ENCODE measurements at places on chromosomes 6 and 20.

GRCh38 chr20:50913690-50914375 lies 17.4 kb downstream of the ADNP start:
- DNase-seq = no peak

- DNase-seq = no peak
These were observed 11.6 kb downstream of the PLN start for GRCh38 chr6:118559659-118560058.

DNA sequence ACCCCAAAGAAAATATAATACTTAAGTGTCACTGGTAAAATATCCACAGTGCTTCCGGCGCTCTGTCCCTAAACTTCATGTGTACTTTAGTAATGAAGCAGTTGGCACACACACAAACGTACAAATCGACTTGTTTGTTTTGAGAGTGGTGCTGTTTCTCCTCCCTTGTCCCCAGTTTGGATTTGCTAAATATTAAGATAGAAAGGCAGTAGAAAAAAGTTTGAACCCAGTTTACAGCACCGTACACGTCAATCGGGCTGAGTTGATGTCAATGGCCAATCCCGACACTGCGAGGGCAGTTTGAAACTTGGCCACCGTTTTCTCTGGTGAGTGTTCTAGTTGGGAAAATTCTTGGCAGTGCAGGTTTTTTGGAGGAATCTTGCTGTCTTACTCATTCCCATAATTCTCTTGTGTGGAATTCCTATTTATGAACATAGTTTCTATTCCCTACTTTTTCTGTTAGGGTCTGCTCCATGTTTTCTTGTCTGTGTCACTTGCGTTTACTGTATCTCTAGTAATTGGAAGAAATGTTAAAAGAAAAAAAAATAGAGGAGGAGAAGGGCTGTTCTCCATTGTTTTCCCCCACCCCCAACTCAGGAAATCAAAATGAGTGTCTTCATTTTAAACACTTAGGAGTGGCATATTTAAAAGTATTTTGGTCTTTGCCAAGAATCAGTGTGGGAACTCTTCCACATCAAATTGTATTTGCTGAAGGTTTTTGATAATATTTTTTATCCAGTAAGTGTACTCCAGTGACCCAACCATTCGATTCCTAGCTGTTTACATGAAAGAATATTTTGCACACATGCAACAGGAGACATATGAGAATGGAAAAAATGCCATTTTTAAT lies 72.3 kb downstream of the OR2B2 start:
- no peak for DNase-seq

GRCh38 chr6:132818404-132819359 lies 4.3 kb downstream of the RPS12 start:
- DNase-seq = no peak

GRCh38 chr6:166950443-166950821 lies 5.9 kb downstream of the RNASET2 start:
- no peak for DNase-seq

DNA sequence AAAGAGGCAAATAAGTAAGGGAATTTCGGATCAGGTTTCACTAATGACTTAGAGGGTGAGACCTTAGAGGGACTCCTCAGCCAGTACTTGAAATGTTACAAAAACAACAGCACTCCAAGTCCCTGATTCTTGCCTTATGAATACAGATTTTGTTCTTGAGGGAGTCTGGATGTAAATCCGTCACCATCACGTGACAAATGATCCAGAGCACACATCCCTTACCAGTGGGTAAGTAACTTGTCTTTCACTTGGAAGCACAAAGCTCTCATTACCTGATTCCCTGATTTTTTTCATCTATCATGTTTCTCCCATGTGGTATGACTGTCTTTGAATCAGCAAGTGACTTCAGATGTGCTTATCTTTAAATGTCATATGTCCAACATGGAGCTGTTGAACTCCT lies 595.3 kb upstream of the POU3F2 start:
- DNase-seq = no peak

- no peak for DNase-seq
These were observed 27.1 kb upstream of the ZNF318 start for GRCh38 chr6:43396408-43397149.

DNA sequence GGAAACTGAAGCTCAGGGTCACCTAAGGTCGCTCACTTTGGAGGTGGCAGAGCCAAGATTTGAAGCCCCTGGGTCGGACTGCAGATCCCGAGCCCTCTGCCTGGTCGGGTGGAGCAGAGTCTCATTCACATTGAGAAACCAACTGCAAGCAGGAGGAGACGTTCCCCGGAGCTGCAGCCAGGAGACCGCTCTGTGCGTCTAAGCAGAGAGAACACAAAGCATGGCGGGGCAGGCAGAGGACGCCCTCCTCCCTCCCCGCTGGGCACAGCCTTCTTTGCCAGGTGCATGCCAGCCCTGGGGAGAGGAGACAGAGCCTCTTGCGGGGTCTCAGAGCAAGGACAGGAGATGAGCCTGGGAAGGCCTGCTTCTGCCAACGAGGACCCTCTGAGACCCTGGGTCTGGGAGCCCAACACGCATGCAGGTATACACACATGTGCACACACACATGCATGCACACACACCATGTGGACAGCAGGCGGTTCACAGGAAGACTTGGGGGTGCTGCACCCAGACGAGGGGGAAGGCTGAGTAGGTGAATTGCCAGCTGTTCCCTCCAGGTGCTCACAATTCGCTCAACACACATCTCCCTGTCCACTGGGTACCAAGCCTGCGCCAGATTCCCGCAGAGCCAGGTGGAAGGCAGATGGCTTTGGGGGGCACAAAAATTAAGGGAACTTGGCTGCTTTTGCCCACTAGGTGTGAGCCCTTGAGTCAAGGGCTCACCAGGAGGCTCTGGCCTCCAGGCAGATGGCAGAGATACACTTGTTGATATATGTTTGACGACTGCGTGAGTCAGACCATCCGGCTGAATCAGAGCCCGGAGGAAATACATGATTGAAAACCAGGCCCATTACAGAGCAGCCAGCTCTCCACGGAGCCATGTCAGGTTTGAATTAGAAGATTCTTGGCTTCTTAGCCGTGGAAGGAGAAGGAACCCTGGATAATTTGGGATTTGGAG lies 5.5 kb upstream of the NTSR1 start:
- DNase-seq = no peak

GRCh38 chr6:136031982-136032381 lies 180.5 kb downstream of the PDE7B start:
- DNase-seq = no peak

DNA sequence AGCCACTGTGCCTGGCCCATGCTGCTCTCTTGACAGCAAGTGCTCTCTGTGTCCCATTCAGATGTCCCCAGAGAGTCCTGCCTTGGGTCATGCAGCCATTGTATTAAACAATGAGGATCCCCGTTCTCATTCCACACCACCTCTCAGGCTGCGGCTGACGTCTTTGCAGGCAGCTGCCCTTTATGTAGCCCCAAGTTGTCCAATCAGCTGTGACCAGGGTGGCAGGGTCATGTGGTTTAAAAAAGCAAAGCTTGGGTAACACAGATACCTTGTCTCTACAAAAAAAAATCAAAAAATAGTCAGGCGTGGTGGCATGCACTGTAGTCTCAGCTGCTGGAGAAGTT lies 13.2 kb downstream of the GCNT2 start:
- DNase-seq = no peak

DNA sequence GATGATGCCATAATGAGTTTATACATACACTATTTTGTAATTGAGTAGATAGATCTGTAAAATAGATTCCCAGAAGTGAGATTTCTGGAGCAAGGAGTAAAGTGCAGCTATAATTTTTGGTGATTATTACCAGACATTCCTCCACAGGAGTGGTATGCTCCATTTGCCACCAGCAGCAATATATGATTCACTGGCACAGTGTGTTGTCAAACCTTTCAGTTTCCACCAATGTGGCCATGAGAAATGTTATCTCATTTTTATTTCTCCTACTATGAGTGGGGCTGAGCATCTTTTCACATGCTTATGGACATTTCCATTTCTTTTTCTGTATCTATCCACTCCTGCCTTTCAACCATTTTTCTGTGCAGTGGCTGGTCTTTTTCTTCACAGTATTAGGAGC lies 70.5 kb downstream of the GPR63 start:
- DNase-seq = no peak

DNA sequence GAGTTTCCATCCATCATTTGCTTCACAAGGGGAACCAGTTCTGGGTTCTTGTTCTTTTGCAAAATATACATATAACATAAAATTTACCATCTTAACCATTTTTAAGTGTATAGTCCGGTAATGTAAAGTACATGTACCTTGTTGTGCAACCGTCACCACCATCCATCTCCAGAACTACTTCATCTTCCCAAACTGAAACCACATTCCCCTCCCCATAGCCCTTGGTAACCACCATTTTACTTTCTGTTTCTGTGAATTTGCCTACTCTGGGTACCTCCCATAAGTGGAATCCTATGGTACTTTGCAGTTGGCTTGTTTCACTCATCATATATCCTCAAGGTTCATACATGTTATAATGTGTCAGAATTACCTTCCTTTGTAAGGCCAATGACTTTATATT lies 70.3 kb upstream of the DSP start:
- no peak for DNase-seq
